GM23248 (cell line): ENCODE measurements at places on chromosomes 2 and 18. TPM values are rescaled to one million over a fixed set of nuclear protein-coding genes. Genes with fewer than 3 reads are reported as not detected.

GRCh38 chr2:62243983-62244382 is 48.1 kb downstream of the B3GNT2 start:
- DNase-seq: no peak
- no peaks in the 10 kb centered on the region for H3K27me3 ChIP-seq
- no peaks in the 10 kb centered on the region for H3K4me1 ChIP-seq
- no peak overlapping the region for H3K27ac ChIP-seq
- H3K36me3 ChIP-seq: no peaks in the 10 kb centered on the region

GRCh38 chr2:160252278-160252887 is 52.3 kb upstream of the ITGB6 start:
- no peak overlapping the region for H3K4me3 ChIP-seq
- no peak overlapping the region for H3K27ac ChIP-seq
- no peaks in the 10 kb centered on the region for H3K27me3 ChIP-seq
- DNase-seq: peak; percentile 53
- no peaks in the 10 kb centered on the region for H3K36me3 ChIP-seq

DNA sequence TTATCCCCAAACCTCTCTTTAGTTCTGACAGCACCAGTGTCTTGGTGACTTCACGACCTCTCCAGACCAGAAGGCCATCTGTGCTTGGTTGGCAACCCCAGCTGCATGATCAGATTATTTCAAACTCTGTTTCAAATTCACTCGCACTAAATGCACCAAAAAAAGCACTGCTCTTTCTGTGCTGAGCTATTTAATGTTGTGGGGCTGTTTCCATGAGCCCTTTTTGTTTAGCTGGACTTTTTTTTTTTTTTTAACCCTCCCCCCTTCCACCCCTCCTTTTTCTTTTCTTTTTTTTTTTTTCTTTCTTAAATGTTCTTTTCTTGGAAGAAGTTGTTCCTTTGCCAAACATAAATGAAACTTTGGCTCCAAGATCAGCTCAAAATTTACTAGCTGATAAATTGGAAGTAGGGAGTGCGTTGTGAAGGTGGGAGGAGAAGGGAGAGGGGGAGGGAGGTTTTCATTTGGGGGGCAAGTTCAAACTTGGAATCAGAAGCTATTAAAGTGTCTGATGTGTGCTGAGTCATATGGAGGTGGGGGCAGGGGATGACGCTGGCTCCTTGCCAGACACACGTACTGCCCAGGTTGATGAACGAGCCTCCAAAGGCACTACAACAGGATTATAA is 543.0 kb upstream of the TNP1 start:
- H3K36me3 ChIP-seq: no peaks in the 10 kb centered on the region
- no peak for DNase-seq
- no peaks in the 10 kb centered on the region for H3K27me3 ChIP-seq
- H3K4me3 ChIP-seq: no peak overlapping the region

DNA sequence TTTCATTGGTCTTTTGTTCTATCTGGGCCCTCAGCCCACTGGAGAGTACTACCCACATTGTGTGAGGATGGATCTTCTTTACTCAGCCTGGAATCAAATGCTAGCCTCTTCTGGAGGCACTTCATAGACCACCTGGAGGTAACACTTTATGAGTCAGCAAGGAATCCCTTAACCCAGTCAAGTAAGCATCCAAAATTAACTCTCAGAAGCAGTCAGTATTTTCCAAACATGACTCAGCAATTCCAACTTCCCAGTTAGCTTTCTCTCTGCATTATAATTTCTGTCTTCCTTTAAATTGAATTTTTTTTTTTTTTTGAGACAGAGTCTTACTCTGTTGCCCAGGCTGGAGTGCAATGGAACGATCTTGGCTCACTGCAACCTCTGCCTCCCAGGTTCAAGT is 142.7 kb downstream of the ACKR3 start:
- peaks cover 17% of the 10 kb centered on the region for H3K4me1 ChIP-seq
- H3K27me3 ChIP-seq: peaks cover 7% of the 10 kb centered on the region; the same call in 1 of the 2 replicates
- H3K36me3 ChIP-seq: no peaks in the 10 kb centered on the region
- H3K27ac ChIP-seq: peak overlapping the region; percentile 61
- peak; percentile 59 for DNase-seq

- H3K4me3 ChIP-seq: no peak overlapping the region
- H3K4me1 ChIP-seq: no peaks in the 10 kb centered on the region
- H3K27ac ChIP-seq: no peak overlapping the region
- DNase-seq: no peak
- H3K36me3 ChIP-seq: no peaks in the 10 kb centered on the region
- peaks cover 47% of the 10 kb centered on the region for H3K27me3 ChIP-seq
Observed at GRCh38 chr18:6877288-6877687, 147.8 kb downstream of the ARHGAP28 start.

GRCh38 chr2:157959249-157959648 is 83.1 kb upstream of the ACVR1 start:
- no peaks in the 10 kb centered on the region for H3K4me1 ChIP-seq
- DNase-seq: no peak
- no peak overlapping the region for H3K27ac ChIP-seq
- no peaks in the 10 kb centered on the region for H3K27me3 ChIP-seq

DNA sequence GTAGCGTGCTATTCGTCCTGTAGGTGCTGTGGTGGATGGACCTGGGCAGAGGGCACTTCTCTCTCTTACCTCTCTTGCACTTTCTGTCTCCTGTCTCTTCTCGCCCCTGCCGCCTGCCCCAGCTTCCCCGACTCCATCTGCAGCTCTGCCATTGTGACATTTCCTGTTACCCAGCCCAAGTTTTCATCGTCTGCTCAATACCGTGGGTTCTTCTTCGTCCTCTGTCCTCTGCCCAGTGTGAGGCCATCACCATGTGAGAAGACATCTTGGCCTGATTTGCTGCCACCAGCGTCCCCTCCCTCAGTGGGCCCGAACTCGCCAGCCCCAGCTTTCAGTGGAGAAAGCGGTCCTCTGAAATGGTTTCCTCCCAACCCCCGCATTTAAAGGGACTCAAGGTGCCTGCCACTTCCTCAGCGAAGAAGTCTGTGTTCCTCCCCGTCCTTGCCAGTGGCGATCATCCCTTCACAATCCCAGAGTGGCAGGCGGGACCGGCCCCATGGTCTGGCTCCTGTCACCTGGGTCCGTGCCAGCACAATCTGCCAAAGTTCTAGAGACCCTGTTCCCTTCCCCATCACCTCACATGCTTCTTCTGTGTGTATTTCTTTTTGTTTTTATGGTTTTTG is 18.0 kb downstream of the TGOLN2 start:
- no peak overlapping the region for H3K4me3 ChIP-seq
- H3K4me1 ChIP-seq: peaks cover 26% of the 10 kb centered on the region
- H3K27me3 ChIP-seq: no peaks in the 10 kb centered on the region
- DNase-seq: no peak
- no peaks in the 10 kb centered on the region for H3K36me3 ChIP-seq

GRCh38 chr2:113113807-113114206 is 13.6 kb upstream of the IL1RN start:
- H3K27ac ChIP-seq: no peak overlapping the region
- DNase-seq: no peak

GRCh38 chr2:195560209-195560895 is 96.7 kb upstream of the SLC39A10 start:
- no peak for DNase-seq
- H3K4me3 ChIP-seq: peak overlapping the region; percentile 22; the same call in 1 of the 2 replicates
- peaks cover 53% of the 10 kb centered on the region for H3K4me1 ChIP-seq
- no peaks in the 10 kb centered on the region for H3K27me3 ChIP-seq
- H3K27ac ChIP-seq: peak overlapping the region; percentile 93

DNA sequence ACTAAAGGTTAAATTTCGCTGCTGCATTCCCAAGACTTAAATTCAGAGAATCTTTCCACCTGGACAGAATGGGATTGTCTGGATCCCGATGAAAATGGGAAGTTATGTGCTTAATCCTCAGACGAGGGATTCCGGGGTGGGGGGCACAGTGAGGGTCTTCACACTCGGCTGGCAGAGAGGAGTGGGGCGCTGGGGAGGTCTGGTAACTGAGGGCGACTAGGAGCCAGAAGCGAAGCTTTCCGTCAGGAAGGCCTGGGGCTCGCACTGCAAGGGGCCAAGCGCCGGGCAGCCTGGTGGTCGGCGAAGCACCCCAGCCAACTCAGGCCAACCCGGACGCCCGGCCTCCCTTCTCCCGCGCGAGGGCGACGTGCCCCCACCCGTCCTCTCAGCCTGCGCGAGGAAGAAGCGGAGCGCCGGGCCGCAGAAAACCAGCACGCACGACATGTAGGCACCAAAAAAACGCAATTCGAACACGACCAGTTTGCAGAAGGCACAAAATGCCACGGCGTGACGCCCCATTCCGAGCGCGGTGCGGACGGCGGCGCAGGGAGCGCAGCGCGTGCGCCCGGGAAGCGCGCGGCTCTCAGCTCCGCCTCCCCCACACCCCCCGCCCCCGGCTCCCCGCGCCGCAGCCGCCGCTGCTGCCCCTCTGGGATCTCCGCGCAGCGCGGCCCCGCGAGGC is 188.1 kb downstream of the ZEB2 start:
- H3K4me3 ChIP-seq: peak overlapping the region; percentile 91
- peak overlapping the region; percentile 62 for H3K27ac ChIP-seq
- H3K27me3 ChIP-seq: no peaks in the 10 kb centered on the region
- H3K36me3 ChIP-seq: no peaks in the 10 kb centered on the region
- H3K4me1 ChIP-seq: peaks cover 9% of the 10 kb centered on the region

- peak; percentile 22 for DNase-seq
- no peaks in the 10 kb centered on the region for H3K27me3 ChIP-seq
- peaks cover 60% of the 10 kb centered on the region for H3K4me1 ChIP-seq
Observed at GRCh38 chr18:22841840-22842239, 91.3 kb upstream of the RBBP8 start.

GRCh38 chr2:223727562-223727961 is 109.8 kb downstream of the AP1S3 start:
- peaks cover 21% of the 10 kb centered on the region for H3K4me1 ChIP-seq
- H3K27ac ChIP-seq: no peak overlapping the region

- H3K4me1 ChIP-seq: peaks cover 42% of the 10 kb centered on the region
- no peak overlapping the region for H3K4me3 ChIP-seq
- no peaks in the 10 kb centered on the region for H3K27me3 ChIP-seq
- DNase-seq: peak; percentile 40
Observed at GRCh38 chr2:27701676-27702075, 38.0 kb downstream of the SLC4A1AP start.

GRCh38 chr2:98356729-98357128 is 10.5 kb downstream of the CNGA3 start:
- no peaks in the 10 kb centered on the region for H3K27me3 ChIP-seq
- H3K4me3 ChIP-seq: no peak overlapping the region
- H3K4me1 ChIP-seq: no peaks in the 10 kb centered on the region
- H3K27ac ChIP-seq: no peak overlapping the region
- DNase-seq: no peak

DNA sequence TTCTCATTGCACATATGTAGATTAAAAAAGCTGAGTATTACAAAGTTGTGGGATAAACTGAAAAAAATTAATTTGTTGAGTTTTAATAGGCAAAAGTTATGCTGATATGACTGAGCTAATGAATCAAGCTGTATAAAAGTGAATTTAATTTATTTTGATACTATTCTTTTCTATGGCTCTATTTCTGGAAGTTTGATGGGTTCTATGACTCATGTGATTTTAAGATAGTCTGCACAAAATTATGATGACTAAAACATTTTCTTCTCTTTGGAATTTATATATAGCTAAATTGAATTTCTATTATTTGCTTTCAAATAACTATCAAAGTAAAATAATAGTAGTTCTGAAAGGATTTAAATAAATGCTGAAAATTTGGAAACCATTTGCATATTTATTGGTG is 71.0 kb upstream of the MMADHC start:
- no peak overlapping the region for H3K27ac ChIP-seq
- H3K27me3 ChIP-seq: no peaks in the 10 kb centered on the region
- no peak overlapping the region for H3K4me3 ChIP-seq
- peak; percentile 12 for DNase-seq

DNA sequence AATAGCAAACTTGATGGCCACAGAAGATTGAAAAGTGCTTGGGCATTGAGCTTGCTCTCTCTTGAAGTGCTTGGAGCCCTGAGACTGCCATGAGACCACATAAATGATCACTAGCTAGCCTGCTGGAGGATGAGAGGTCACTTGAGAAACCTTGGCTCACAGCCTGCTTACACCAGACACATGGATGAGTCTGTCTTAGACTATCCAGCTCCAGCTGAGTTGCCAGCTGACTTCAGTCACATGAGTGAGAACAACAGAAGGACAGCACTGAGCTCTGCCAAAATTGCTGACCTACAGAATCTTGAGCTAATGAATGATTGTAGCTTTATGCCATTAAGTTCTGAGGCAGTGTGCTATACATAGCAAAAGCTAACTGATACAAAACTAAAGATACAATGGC is 18.1 kb downstream of the NABP1 start:
- H3K4me1 ChIP-seq: peaks cover 31% of the 10 kb centered on the region
- no peaks in the 10 kb centered on the region for H3K27me3 ChIP-seq

GRCh38 chr2:57876313-57876712 is 170.3 kb upstream of the VRK2 start:
- H3K27ac ChIP-seq: no peak overlapping the region
- no peaks in the 10 kb centered on the region for H3K36me3 ChIP-seq
- H3K27me3 ChIP-seq: no peaks in the 10 kb centered on the region
- DNase-seq: no peak
- no peak overlapping the region for H3K4me3 ChIP-seq

GKN1 gene
- polyA plus RNA-seq: not detected in 2 replicates

CREG2 gene
- 0.15 TPM in 1 of 2 replicates, not detected in the other for polyA plus RNA-seq

CRYGD gene
- not detected in 2 replicates for polyA plus RNA-seq

EVX2 gene
- polyA plus RNA-seq: not detected in 2 replicates

REEP1 gene
- polyA plus RNA-seq: 0.27 TPM in 1 of 2 replicates, not detected in the other

POTEC gene
- polyA plus RNA-seq: not detected in 2 replicates

TNFAIP6 gene
- polyA plus RNA-seq: 10.2 and 10.7 TPM in 2 replicates

MYL1 gene
- not detected in 2 replicates for polyA plus RNA-seq

FAM237A gene
- not detected in 2 replicates for polyA plus RNA-seq

GAREM2 gene
- 5.9 TPM in 2 replicates for polyA plus RNA-seq

HOXD13 gene
- polyA plus RNA-seq: 1.9 and 2.4 TPM in 2 replicates
